ENCODE measurements at places on chromosomes 7 and 10. TPM values are rescaled to one million over a fixed set of nuclear protein-coding genes. Genes with fewer than 3 reads are reported as not detected.

NPSR1 gene
- not detected for total RNA-seq

LBX1 gene
- total RNA-seq = not detected

NME8 gene
- total RNA-seq = not detected

LMTK2 gene
- total RNA-seq = 7.0 TPM

ACBD7 gene
- 0.43 TPM for total RNA-seq
